ENCODE measurements at places on chromosomes 7 and 10.
A peak's percentile ranks its signal among the peaks of the same experiment; 100 is the strongest.

DNA sequence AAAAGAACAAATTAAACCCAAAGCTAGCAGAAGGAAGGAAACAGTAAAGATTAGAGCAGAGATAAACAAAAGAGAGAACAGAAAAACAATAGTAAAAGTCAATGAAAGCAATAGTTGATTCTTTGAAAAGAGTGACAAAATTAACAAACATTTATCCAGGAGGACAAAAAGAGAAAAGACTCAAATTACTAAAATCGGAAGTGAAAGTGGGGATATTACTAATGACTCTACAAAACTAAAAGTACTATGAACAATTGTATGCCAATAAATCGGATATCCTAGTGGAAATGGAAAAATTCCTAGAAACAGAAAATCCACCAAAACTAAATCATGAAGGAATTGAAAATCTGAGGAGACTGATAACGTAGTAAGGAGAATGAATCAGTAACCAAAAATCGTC lies 96.3 kb downstream of the SNX13 start:
- no peak for DNase-seq

- DNase-seq: no peak
These were observed 281.7 kb downstream of the AHR start for GRCh38 chr7:17580141-17580540.

DNA sequence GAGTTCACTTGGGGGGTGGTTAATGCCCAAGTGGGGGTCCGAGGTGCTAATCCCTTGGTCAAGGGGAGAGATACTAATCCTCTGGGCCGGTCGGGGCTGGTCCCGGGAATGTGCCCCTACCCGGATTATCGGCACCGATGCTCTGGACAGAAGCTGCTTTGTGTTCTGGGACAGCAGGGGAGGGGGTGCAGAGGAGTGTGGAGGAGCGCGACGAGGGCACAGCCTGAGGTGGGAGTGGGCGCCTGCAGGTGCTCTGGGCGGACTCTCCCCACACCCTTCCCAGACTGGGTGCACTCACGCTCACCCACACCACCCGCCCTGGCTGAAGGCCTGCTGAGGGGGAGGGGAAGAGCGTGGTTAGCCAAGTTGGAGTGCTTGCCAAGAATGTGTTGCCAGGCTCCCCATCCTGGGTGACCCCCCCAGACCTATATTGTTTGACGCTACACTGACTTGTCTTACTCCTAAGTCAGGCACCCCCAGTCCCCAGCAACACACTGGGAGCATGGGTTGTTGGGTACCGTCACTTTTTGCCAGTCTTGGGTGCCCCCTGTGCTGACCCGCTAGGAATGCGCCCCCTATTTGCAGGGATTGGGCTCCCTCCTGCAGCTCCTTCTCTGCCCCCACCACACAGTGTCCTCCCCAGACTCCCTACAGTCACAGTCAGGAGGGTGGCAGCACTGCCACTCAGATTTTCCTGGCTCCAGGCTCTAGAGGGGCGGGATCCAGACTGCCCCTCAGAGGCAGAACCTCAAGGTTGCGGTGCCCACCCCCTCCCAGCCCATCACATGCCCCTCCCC lies 1.2 kb downstream of the SLC4A2 start:
- peak; percentile 9 for DNase-seq

DNA sequence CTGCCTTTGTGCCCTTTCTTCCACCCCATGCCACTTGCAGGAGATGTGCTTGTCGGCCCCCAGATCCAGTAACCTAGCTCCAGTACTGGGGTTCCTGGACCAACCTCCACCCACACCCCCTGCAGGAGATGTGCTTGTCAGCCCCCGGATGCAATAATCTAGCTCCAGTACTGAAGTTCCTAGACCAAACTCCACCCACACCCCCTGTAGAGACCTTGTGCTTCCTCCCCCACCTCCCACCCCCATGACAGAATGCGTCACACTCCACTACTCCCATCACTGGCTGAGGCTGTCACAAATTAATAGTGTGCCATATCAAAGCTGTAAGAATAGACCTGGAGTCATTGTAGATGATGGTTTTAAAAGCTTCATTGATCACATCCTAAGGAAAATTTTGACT lies 185.0 kb downstream of the BICC1 start:
- DNase-seq: no peak

DNA sequence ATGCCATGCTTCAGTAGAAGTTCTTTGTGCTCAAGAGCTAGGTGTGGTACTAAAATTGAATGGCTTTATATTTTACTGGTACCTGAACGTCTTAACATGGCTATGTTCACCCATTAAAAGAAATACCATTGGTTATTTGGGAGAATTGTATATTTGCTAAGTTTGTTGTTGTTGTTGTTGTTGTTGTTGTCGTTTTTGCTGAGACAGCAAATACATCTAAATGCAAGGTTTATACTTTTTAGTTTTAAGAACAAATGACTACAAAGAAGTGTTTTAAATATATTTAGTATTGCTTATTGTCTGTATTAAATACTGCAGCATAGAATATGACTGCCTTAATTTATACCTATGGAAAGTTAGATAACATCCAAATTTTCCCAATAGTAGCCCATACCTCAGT lies 66.9 kb downstream of the HECW1 start:
- no peak for DNase-seq

DNA sequence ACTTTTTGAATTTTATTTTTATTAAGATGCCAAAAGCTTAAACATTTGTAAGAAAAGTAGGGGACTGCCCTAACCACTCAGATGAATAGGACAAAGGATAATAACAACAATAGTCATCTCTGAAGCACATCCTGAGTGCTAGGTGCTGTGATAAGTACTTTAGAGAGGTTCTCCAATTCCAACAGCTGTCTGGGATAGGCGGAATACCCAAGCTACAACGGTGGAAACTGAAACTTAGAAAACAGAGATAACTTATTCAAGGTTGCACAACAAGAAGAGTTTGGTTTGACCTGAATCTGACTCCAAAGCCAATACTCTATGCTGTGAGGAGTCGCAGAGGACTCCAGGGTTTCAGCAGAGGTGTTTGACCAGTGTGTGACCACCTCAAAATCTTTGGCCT lies 2.0 kb downstream of the RTKN2 start:
- DNase-seq: no peak

DNA sequence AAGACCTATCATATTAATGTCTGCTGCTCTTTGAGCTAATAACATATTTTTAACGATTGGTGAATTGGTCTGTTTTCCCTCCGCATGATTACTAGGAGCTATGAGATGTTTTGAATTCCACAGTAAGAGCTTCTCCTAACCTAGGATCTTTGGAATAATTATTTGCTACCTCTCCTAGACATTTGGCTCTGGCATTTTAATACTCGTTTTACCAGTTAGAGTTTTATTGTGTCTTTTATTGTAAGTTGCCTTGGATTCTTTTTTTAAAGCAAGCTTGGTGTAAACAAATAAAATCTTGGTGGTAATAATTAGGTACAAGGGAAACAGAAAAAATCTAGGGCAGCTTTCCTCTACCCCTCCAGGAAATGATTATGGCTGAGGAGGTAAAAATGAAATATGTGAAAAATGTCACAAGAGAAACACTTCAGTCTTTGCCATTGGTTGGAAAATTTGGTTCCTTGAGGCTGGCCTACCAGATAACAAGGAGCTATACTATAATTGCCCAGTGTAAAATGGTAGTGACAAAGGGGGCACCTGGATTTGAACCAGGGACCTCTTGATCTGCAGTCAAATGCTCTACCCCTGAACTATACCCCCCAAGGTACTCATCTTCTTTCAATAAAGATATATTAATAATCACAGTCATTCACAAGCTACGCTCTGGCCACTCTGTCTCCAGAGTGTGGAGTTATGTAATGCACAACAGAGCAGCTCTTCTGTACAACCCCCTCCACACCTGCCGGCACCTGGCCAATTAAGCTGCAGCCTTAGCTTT lies 85.4 kb downstream of the ZNF777 start:
- DNase-seq: no peak

- DNase-seq: no peak
These were observed 53.8 kb downstream of the PDGFA start for GRCh38 chr7:465710-466400.

DNA sequence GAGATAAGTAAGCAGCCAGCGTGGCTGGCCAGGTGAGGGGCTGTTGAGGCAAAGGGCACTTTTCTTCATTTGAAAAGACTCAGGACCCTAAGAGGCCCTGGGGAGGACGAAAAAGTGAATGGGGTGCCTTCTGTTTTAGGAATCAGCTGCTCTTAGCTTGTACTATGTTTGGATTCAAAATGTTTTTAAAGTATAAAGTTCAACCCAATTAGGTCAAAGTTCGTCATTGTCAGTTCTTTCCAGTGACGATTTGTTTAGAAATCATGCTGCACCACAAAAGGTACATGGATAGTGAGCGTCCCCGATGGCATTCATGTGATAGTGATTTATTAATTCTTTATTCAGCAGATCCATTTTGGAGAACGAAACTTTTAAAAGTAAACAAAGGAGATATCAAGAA lies 338.2 kb downstream of the SDK1 start:
- DNase-seq: no peak

DNA sequence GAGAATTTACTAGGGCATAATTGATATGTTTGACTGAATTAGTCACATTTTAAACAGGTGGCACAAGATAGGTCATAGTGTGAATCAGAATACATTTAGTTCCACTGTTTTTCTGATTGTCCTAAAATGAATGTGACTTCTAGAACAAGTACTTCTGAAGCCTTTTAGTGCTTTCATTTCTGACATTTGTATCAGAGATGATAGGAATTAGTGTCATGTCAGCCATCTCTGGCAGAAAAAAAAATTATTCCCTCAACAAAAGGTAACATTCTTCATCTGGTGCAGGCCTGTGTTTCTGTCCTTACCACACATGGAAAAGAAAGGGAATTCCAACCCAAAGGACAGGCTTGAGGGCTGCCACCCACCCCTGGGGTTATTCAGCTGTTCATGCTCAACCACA lies 21.3 kb downstream of the GRM8 start:
- no peak for DNase-seq

DNA sequence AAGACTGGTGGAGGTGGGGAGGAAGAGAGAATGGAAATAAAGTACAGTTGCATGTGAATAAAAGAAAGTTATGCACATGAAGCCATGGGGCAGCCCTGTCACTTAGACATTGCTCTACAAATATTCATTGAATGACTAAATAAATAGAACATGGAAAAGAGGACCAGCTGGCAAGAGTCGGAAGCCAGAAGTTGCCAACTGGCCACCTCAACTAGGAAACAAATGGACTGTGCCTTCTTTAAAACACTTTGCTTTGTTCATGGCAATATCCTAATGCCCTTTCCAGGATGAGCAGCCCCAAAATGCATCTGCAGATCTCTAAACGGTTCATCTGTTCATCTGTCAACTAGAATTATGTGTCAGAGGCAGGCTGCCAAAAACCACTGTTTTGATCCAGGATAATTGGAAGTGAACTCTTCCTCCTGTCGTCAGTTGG lies 157.3 kb downstream of the NOC3L start:
- no peak for DNase-seq

DNA sequence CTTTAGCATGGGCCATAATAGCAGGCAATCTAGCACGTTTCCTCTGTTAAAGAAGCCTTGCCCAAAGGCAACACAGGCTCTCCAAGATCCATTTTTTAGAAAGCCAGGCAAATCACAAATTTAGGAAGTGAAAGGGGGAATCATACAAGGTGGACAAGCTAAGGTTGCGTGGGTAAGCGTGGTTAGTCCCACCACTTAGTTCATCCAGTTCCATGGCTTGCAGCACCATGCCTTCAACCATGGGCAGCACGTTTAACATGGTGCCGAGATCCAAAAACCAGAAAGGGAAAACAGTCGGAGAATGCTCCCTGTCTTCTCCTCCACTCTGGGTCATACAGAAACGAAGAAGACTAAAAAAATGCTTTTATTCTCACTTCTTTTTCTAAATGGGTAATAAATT lies 234.4 kb upstream of the IMMP2L start:
- peak; percentile 15 for DNase-seq
